Central memory CD8-positive, alpha-beta T cell (primary cell): ENCODE measurements at places on chromosomes 7 and 10.

DNA sequence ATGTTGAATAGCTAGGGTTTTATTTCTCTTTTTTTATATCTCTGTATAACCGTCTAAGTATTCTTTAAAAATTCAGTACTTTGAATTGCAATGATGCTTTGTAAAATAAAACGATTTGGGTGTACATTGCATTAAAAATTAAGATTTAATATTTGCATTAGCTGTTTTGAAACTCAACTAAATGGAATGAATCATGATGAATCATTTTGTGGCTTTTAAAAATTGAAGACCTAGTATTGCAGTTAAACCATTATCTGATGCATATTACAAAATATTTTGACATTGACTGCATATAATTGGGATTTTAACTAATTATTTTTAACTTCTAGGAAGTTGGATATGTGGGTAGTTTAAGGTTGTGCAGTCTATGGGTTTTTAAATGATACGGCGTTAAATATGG lies 314.0 kb downstream of the CDK14 start:
- DNase-seq: no peak

- no peak for DNase-seq
These were observed 282.6 kb upstream of the CACNA2D1 start for GRCh38 chr7:82726038-82726800.

GRCh38 chr7:39622609-39623008 lies 763 bp upstream of the RALA start:
- no peak for DNase-seq

GRCh38 chr7:108424013-108424412 lies 32.2 kb downstream of the NRCAM start:
- no peak for DNase-seq

GRCh38 chr7:24971333-24972165 lies 8.4 kb downstream of the OSBPL3 start:
- no peak for DNase-seq

- no peak for DNase-seq
These were observed 10.2 kb downstream of the HIPK2 start for GRCh38 chr7:139767561-139767982.

DNA sequence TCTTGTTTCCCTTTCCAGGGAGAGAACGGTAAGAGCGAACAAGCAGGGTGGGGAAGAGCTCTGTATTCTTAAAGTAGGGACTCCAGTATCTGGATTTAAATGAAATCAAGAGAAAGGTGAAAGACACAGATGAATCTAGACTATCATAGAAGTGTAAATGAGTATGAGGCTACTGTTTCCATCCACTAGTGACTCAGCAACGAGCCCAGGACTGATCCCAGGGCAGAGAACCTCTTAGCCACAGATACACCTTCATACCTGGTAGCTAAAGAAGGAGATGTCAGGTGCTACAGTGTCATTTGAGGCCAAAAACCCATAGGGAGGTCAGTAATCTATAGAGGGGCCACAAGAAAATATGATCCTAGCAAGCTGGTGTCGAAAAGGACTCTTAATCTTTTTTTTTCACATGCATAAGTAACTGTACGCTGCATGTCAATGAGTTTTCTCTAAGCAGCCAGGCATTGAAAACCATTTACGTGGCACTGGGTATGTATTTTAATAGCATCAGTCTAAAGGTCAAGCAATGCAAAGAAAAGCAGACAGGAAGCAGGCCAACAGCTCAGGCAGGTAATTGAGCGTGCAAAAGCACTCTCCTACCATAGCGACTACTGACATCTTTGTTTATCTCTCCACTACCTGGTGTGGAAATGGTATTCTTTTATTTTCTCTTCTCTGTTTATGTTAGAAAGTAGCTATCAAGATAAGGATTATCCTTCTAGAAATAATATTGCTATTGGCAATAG lies 91.5 kb upstream of the EGR2 start:
- no peak for DNase-seq

DNA sequence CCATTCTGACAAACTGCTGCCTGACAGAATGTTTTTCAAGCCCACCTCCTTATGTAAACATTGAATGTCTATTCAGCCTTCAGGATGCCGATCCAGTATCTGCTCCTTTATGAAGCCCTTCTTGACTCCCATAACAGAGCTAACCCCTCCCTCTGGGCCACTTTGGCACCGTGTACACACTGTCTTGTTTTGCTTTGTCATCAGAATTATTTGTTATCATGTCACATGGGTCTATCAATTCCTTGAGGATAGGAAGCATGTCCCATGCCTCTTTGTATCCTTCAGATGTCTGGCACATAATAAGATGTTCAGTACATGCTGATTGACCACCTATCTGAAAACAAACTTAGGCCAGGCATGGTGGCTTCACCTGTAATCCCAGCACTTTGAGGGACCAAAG lies 92.3 kb downstream of the PRLHR start:
- DNase-seq: no peak

DNA sequence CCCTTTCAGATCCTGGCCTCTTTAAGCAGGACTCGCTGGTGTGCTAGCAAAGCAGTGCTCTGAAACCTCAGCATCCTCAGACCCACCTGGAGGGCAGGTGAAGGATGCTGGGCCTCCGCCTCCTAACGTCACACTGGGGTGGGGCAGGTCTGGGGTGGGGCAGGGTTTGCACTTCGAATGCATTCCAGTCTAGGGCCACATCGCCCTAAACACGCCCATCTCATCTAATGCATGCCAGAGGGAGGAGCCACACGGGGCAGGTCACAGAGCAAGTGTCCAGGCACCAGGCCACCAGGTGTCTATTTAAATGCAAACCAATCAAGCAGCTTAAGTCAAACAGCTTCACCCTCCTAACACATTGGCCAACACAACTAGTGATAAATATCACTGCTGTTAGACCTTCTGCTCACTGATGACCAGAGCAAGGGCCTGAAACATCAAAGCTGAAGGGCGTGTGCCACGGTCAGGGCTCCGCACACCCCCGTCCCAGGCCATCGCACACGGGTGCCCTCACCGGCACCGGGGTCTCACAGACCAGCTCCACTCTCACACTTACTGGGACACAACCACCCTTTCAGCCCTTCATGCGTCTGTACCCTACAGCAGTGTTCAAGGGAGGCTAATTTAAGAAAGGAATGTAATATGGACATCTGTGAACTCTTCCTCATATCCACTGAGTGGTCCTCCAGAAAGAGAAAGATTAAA lies 47.1 kb downstream of the DIP2C start:
- no peak for DNase-seq

- no peak for DNase-seq
These were observed 35.0 kb downstream of the IQUB start for GRCh38 chr7:123499211-123499970.

- no peak for DNase-seq
These were observed 78.9 kb upstream of the DDC start for GRCh38 chr7:50644114-50644513.

DNA sequence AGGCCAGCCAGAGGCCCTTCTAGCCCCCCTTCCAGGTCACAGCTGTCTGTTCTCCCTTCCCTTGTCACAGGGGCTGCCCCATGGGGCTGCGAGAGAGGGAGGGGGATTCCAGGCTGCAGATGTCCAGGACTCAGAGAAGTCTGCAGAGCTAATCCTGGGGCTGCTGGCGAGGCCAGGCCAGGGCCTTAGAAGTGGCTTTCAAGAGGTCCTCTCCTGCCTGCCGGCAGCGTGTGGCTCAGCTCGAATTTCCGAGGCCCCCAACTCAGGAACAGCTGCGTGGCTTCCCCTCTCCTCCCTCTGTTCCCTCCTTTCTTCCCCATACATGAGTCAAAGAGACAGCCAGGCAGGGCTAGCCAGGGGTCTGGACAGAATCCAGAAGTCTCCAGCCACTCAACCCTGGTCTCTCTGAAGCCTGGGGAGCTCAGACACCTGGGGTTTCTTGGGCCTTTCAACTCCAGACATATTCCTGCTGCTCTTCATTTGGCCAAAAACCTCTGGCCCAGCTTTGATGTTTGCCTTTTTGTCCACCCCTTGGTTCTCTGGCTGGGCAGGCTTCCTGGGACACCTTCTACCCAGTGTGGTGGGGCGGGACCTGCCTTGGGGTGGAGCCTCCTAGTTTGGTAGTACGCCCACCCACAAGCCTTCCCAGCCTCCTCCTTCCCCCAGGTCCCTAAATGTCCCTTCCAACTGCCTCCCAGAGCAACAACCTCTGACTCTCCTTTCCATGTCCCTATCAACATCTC lies 21.8 kb upstream of the EIF5AL1 start:
- no peak for DNase-seq

- no peak for DNase-seq
These were observed 82.2 kb downstream of the EPDR1 start for GRCh38 chr7:38002689-38003088.

DNA sequence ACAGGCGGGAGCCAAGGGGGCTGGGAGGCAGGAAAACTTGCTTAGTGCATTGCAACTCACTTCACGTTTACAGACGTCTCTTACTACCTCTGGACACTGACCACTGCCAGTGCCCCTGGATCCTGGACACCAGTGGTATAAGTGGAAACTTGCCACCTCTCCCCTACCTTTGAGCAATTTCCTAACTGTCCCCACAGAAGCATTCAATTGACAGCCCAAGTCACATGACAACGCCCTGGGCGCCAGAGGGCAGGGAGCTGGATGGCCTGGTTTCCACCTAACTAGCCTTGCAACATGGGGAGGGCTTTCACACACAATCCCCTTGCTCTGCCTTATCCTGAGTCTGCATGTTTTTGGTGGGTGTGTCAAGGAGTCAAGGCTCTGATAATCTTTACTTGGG lies 113.8 kb downstream of the DYNC2I1 start:
- DNase-seq: no peak

GRCh38 chr10:132839061-132839460 lies 53.1 kb upstream of the NKX6-2 start:
- no peak for DNase-seq

- no peak for DNase-seq
These were observed 94.3 kb upstream of the SDK1 start for GRCh38 chr7:3206771-3207191.

GRCh38 chr7:26688388-26688787 lies 176.0 kb downstream of the SKAP2 start:
- DNase-seq: no peak

DNA sequence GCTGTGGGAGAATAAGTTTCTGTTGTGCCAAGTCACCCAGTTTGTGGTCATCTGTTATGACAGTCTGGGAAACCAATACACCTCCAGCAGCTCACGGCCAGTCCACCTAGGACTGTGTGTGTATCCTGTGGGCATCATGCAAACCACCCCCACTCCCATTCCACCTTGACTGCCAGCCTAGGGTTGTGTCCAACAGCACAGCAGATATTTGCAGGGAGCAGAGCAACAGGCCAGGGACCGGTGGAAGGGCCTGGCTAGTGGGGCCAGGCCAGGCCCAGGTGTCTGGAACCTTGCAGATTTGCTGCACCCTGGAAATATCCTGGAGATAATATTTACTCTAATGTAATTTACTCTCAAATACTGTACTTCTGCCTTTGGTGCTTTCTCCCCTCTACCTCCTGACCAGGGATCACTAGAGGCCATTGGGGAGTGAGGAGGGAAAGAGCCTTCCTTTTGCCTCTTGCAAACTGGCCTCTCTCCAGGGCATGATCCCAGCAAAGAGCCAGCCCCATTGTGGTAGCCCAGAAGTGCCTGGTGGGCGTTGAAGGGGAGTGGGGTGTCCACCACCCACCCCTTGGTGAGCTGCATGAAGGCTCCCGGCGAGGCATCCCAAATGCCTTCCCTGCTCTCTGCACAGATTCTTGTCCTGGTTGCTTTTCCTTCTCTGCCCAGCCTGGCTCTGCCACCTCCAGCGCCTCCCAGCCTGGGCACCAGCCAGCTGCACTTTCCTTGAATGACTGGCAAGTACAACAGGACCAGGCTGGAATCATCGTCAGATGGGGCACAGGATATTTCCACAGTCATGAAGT lies 15.2 kb upstream of the TPST1 start:
- no peak for DNase-seq

DNA sequence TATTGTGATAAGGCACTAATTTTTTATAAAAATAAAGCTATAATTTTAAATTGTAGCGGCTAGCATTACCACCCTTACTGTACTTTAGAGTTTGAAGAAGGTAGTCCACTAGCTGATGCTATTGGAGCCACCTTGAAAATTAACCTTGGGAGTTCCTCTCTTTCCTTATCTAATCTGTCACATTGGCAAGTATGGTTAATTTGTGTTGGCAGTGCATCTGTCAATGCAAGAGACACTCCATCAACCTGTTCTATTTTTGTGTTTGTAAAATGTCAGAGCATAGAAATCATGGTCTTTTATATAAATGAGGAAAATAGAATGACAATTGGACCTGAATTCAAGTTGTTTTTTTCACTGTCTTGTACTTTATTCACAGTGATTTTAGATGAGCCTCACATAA lies 20.5 kb downstream of the GLCCI1 start:
- DNase-seq: no peak

DNA sequence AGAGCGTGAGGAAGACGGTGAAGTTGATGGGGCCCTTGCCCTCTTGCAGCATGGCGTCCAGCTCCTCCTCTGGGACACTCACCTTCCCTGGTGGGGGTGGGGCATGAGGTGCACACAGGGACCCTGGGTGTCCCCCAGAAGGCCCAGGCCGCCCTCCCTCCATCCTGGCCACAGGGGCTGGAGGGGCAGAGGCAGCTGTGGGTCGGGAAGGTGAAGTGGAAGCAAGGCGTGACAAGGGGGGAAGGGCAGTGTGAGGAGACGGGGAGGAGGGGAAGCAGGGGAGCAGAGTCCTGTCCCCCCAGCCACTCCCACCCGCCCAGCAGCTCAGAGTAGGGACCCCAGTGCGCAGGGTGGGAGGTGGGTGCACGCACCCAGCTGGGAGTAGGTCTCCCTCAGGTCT lies 791 bp downstream of the MYL7 start:
- no peak for DNase-seq

GRCh38 chr7:151059367-151060112 lies at the start of gene SLC4A2:
Gene SLC4A2, plus strand, starts transcription at chr7:151059589. Its CDS starts 2,399 bp downstream, at chr7:151061988.
- peak; percentile 44 for DNase-seq

DNA sequence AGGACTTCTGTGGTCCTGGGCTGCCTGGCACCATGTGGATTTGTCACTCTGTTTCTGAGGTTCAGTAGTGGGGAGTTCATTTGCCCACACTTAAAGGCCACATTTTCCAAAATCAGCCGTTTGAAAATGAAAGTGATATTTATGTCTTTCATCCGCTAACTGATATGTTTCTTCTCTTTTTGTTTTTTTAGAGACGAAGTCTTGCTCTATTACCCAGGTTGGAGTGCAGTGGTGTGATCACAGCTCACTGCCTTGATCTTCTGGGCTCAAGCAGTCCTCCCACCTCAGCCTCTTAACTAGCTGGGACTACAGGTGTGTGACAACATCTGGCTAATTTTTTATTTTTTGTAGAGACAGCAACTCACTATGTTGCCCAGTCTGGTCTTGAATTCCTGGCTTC lies 58.6 kb downstream of the EBLN1 start:
- no peak for DNase-seq

GRCh38 chr10:5945561-5946418 lies 31.6 kb downstream of the IL15RA start:
- DNase-seq: no peak

GRCh38 chr10:127506094-127506493 lies 43.0 kb upstream of the NPS start:
- DNase-seq: no peak

GRCh38 chr10:79027147-79028055 lies 41.4 kb upstream of the ZMIZ1 start:
- peak; percentile 77 for DNase-seq

DNA sequence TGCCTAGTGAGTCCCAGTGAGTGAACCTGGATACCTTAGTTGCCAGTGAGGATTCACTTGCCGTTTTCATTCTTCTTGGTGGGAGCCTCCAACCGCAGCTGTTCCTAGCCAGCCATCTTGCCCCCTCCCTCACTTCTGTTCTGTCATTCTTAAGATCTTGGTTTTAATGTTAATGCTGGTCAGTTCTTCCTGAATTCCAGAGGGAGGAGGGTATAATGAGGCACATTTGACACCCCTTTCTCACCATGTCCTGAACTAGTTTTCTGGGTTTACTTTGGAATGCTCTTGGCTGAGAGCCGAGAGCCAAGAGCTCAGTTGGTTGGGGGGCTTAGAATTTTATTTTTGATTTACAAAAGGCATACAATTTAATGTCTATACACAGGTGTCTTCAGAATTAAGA lies 78.5 kb upstream of the ADCY1 start:
- no peak for DNase-seq
